HepG2 (cell line): ENCODE measurements at places on chromosomes 1 and 21. TPM values are rescaled to one million over a fixed set of nuclear protein-coding genes. Genes with fewer than 3 reads are reported as not detected.

- peak; percentile 79 for DNase-seq
Measured at GRCh38 chr1:54488065-54488750, 59.8 kb upstream of the ACOT11 start.

GRCh38 chr1:38132681-38133080, 86.1 kb upstream of the POU3F1 start:
- no peak for DNase-seq

- no peak for DNase-seq
Measured at GRCh38 chr1:158812336-158812735, 18.8 kb upstream of the MNDA start.

DNA sequence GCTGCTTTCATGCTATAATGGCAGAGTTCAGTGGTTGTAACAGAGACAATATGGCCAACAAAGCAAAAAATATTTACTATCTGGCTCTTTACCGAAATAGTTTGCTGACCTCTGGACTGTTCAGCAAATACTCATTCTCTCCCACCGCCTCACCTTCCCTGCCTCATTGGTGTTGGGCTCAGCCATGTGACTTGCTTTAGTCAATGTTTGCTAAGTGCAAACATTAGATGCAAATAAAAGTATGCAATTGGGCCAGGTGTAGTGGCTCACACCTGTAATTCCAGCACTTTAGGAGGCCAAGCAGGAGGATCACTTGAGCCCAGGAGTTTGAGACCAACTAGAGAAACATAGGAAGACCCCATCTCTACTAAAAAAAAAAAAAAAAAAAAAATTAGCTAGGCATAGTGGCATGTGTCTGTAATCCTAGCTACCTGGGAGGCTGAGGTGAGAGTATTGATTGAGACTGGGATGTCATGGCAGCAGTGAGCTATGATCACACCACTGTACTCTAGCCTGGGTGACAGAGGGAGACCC, 55.1 kb downstream of the RPL5 start:
- DNase-seq: peak; percentile 93

- DNase-seq: no peak
Measured at GRCh38 chr1:50424045-50424883, 1.0 kb upstream of the DMRTA2 start.

DNA sequence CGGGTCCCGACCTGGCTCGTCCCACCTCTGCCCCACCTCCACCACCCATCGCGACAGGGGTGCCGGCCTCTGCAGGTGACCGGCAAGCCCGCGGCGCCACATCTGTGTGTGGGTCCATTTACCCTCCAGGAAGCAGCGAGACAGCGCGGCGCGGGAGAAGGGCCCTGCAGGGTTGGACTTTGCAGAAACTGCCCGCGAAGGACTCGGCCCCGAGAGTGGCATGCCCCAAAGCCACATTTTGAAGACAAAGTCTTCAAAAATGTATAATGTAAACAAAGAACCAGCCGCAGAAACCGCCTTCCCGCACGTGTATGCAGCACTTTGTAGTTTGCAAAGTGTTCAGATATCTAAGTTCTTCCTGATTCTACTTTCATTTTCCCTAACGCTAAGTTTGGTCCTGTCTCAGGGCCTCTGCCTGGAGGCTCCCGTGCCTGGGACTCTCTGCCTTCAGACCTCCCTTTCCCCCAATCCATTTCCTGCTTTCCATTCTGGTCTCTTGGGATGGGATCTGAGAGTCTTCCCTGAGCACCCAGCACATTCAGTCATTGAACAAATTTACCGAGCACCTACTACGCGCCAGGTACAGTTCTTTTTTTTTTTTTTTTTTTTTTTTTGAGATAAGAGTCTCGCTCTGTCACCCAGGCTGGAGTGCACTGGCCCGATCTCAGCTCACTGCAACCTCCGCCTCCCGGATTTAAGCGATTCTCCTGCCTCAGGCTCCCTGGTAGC, 524 bp upstream of the TMCO4 start:
- peak; percentile 25 for DNase-seq

- DNase-seq: no peak
Measured at GRCh38 chr1:174872615-174873058, 127.1 kb upstream of the CACYBP start.

DNA sequence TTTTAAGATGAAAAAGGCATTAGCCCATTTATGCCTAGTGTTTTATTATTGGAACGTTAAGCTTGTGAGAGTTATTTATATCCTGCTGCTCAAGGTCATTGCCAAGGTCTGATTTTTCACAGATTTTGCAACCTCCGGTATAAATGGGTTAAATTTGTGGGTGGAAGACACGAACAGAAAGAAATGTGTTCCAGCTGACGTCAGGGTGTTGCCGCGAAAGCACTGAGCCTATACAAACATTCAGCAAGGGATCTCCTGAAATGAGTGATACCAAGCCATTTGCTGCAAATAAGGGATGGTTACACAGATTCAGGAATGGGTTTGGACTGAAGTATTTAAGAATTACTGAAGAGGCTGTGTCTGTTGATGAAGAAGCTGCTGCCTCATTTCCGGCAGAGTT, 32.2 kb downstream of the TMED5 start:
- DNase-seq: no peak

- no peak for DNase-seq
Measured at GRCh38 chr1:33377013-33377412, 53.9 kb downstream of the PHC2 start.

Gene MAN1A2
- 19.9 and 20.4 TPM in 2 replicates for total RNA-seq

Gene KLF17
- total RNA-seq: not detected in 2 replicates

Gene OR2T11
- not detected in 2 replicates for total RNA-seq

Gene ZNF648
- 0.13 and 0.14 TPM in 2 replicates for total RNA-seq

Gene C1orf56
- total RNA-seq: 0.74 and 1.5 TPM in 2 replicates
